NCI-H510A treated with DMSO at 0.1 percent for 48 hours (cell line): ENCODE measurements at places on chromosomes 5 and 9.

- DNase-seq, result no peak
These were observed 303.8 kb upstream of the WWC1 start for GRCh38 chr5:167987490-167988280.

DNA sequence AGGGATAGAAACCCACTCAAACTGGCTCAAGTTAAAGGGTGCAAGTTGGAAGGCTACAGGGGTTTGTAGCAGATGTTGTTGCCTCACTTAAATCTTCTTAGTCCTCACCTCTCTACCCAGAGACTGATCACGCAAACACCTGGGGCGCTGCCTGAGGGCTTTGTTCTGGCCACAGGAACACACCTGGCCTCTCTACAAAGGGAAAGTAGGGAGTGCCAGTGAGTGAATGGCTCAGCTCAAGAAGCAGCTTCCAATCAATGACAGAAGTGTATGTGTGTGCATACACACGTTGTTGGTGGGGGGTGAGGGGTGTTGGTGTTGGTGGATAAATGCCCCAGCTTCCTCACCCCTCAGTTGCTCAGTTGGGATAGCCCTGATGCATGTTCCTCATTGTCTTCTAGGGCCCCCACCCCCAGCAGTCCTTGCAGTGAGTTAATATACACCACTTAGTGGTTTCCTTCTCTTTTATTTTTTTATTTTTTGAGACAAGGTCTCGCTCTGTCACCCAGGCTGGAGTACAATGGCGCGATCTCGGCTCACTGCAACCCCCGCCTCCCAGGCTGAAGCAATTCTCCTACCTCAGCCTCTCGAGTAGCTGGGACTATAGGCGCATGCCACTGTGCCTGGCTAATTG is 30.6 kb upstream of the CTNNA1 start:
- peak; percentile 72 for DNase-seq

GRCh38 chr9:104868303-104868686 is 59.7 kb downstream of the ABCA1 start:
- no peak for DNase-seq

GRCh38 chr5:12316812-12317211 is 412.6 kb upstream of the CTNND2 start:
- no peak for DNase-seq

- DNase-seq, result no peak
These were observed 15.1 kb downstream of the ERMP1 start for GRCh38 chr9:5817862-5818261.

GRCh38 chr5:17257705-17258273 is 40.4 kb downstream of the BASP1 start:
- DNase-seq, result no peak

- DNase-seq, result no peak
These were observed 294.9 kb downstream of the NR3C1 start for GRCh38 chr5:143108498-143109128.

GRCh38 chr9:84315278-84315877 is 25.2 kb downstream of the SLC28A3 start:
- peak; percentile 37 for DNase-seq
